ENCODE measurements at places on chromosomes 3 and 15.

- no peak for DNase-seq
Observed at GRCh38 chr15:25171856-25172687, 217.3 kb downstream of the SNRPN start.

DNA sequence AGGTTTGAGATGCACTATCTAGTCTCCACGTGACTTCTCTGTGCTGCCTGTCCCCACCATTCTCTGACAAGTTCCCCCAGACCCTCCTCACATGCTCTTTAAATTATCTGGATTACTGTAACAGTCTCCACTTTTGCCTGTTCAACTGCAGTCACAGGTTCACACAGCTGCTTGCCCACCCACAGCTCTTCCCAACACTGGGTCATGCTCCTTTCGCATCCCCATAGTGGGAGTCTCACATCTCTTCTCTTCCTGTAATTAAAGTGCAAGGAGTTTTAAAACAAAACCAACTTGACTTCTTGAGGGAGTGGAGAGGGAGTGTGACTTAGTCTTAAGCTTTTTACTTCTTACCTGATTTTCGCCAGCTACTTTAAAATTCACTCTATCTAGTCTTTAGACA, 178.8 kb downstream of the PLCL2 start:
- DNase-seq, result no peak

DNA sequence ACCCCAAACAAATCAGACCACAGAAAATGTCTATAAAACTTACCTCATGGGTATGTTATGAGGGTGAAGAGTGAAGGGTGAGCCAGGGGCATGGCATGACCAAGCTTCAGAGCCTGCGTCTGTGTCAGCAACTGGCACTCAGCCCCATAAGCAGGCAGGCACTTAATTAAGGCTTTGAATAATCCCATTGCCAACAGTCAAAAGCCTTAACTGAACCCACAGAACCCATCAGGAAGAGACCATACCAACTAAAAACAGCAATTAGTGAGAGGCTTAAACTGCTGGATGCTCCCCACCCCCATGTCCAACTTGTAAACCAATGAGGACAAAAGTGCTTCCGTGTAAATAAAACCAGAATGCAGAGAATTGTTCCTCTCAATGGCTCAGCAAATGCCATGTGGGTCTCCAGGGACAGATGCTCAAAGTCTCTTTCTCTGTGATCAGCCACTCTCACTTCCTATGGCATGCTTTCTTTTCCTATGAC, 126.0 kb downstream of the MYLK start:
- DNase-seq, result no peak

GRCh38 chr15:95448531-95449229, 881.8 kb upstream of the NR2F2 start:
- DNase-seq, result no peak

DNA sequence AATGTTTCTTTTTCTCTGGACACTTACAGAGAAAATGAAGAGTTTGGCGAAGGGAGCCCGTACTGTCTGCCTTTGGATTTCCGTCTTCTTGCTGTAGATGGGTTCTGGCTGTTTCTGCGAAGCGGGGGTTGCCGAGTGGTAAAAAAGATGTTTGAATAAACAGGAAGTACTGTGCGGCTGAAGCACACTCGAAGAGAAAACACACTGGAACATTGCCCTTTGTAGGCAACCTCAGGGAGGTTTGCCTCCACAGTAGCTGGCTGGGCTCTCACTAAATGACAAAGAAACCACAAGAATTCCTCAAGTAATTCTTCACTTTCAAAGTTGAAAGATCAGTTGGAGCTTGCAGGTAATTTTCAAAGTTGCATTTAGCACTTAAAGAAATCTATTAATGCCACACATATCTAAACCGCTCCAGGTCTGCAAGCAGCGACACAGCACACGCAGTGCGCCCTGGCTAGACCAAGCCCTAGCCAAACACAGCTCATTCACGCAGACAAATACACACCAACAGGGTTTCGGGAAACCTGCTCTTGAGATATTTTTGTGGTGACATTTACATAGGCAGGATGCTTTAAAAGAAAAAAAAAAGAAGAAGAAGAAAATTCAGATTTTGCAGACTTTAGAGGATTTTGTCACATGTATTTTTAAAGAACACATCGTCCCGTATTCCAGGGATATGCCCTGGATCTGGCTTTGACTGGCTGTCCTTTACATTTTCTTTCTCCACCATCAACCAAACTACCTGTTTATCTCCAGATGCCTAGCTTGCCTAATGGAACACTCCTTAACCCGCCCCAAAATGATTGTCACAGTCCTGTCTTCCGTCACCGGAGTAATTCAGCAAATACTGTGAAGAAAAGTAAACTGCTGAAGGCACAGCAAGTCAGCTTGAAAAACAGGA, 452.8 kb downstream of the FOXP1 start:
- DNase-seq, result peak; percentile 29

DNA sequence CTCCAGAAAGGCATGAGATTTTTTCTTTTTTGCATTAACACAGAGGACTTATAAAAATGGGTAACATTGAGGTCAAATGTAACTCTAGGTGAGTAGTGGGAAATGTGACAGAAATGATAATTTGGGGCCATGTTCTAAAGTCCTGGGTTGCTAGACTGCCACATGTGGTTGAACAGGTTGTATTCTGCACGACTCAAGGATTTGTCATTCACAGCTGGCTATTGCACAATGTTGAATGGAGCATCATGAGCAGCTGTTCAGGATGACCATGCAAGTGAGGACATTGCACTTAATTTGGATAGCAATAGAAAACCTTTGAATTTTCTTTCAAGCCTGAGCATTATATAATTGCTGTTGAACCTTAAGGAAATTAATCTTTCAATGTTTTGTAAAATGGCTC, 396.6 kb downstream of the NAALADL2 start:
- DNase-seq, result no peak

DNA sequence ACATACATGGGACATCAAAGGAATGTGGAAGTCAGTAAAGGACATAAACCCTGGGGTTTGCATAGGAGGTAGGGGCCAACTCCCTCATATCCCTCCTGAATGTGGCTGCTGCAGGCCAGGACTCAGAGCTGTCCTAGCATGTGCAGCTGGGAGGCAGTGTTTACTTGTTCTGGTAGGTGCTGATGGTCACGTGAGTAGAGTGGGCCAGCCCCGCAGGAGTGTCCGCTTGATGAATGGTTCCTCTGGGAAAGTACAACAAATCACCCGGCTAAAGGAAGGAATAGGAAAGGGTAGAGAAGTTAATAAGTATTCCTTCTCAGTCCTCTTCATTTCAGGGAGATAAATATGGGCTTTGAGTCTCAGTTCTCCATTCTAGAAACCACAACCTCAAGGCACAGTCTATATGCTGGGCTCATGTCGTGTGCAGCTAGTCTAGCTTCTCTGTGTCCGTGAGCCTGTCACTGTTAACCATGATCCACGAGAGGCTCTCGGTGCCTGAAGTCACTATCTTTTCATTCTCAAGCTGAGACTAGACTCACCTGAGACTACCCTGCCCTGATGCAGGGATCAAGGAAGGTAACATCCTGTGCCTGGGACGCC, 17.9 kb downstream of the RIOX2 start:
- DNase-seq, result no peak

- DNase-seq, result no peak
Observed at GRCh38 chr3:196203846-196204245, 7.4 kb downstream of the ZDHHC19 start.

- DNase-seq, result no peak
Observed at GRCh38 chr15:35827141-35827540, 281.2 kb upstream of the DPH6 start.

DNA sequence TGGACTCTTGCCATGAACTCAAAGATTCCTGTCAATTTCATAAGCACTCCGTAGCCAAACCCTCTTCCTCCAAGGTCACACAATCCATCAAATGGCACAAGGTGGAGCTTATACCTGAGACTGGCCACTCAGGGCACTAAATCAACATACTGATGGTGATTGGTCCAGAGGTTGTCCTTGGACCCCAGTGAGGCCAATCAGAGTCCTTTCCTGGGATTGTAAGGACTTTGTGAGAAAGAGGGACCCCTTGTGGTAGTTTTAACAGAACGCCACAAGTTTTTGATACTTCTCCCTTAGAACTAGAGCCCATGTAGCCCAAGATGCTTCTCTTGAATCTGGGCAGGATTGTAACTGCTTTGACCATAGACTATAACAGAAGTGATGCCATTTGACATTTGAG, 44.4 kb upstream of the LARS2 start:
- DNase-seq, result no peak

GRCh38 chr3:122392868-122393844, 9.2 kb downstream of the FAM162A start:
- DNase-seq, result no peak

- no peak for DNase-seq
Observed at GRCh38 chr15:73979636-73980035, 12.5 kb downstream of the STOML1 start.

DNA sequence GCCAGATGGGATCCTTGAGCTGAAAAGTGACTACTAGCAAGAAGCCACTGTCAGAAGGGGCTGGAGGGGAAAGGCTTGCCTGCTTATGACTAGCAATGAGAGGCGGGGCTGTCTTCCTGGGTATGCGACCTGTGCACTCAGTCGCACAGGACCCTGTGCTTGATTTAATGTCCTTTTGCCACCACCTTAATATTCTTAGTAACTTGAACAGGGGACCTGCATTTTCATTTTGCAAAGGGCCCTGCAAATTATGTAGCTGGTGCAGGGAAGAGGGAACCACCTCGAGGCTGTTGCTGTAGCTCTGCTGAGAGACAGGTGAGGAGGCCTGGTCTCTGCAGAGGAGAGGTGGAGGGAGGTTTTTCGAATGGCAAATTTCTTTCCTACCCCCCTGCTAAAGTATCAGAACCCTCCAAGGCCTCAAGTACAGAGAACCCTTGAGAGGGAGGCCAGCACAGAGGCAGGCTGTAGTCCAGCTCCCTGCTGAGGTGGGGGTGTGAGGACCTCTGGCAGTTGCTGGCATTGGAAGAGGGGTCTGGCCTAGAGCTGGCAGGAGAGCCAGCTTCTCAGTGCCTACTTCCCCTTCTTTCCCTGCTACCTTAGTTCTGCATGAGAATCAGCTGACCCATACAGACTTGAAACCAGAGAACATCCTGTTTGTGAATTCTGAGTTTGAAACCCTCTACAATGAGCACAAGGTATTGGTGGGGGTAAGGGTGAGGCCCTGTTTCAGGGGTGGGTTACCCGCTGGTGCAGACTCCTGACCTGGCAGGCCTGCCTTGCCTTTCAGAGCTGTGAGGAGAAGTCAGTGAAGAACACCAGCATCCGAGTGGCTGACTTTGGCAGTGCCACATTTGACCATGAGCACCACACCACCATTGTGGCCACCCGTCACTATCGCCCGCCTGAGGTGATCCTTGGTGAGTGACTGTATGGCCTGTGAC, 11.4 kb downstream of the CLK3 start:
- no peak for DNase-seq

GRCh38 chr3:31079689-31080088, 185.2 kb upstream of the GADL1 start:
- no peak for DNase-seq

GRCh38 chr15:96977886-96978285, 647.4 kb downstream of the NR2F2 start:
- DNase-seq, result no peak

- no peak for DNase-seq
Observed at GRCh38 chr15:51267703-51268083, 70.7 kb downstream of the CYP19A1 start.

All from amygdala (tissue), 56 donors.